ENCODE measurements at places on chromosomes 5 and 9. TPM values are rescaled to one million over a fixed set of nuclear protein-coding genes. Genes with fewer than 3 reads are reported as not detected.

The THBS4 gene
- polyA plus RNA-seq, result 18.6 TPM

The TNC gene
- polyA plus RNA-seq, result 2.7 TPM

The ADAMTS2 gene
- 0.83 TPM for polyA plus RNA-seq

The DYNC2I2 gene
- polyA plus RNA-seq, result 25.0 TPM

The LEAP2 gene
- 0.70 TPM for polyA plus RNA-seq

The ADCY2 gene
- polyA plus RNA-seq, result 35.0 TPM

The GRXCR2 gene
- not detected for polyA plus RNA-seq

The NR5A1 gene
- polyA plus RNA-seq, result not detected

The SPAAR gene
- 3.6 TPM for polyA plus RNA-seq

The OR13F1 gene
- polyA plus RNA-seq, result not detected

The CARTPT gene
- not detected for polyA plus RNA-seq

The LHX3 gene
- polyA plus RNA-seq, result not detected

The ABLIM3 gene
- 18.7 TPM for polyA plus RNA-seq

The RNF224 gene
- 0.01 TPM for polyA plus RNA-seq

The SHC3 gene
- polyA plus RNA-seq, result 0.04 TPM

The ECM2 gene
- 1.4 TPM for polyA plus RNA-seq

The SGCD gene
- 24.7 TPM for polyA plus RNA-seq

The LCN2 gene
- polyA plus RNA-seq, result 0.69 TPM

The STXBP1 gene
- polyA plus RNA-seq, result 6.7 TPM

The SPINK6 gene
- not detected for polyA plus RNA-seq

The C9orf152 gene
- 0.08 TPM for polyA plus RNA-seq

The ADGRV1 gene
- 0.08 TPM for polyA plus RNA-seq

The MCIDAS gene
- not detected for polyA plus RNA-seq

The PKN3 gene
- polyA plus RNA-seq, result 2.9 TPM

The KIF4B gene
- 0.01 TPM for polyA plus RNA-seq

The CSF2 gene
- polyA plus RNA-seq, result not detected

The TSLP gene
- polyA plus RNA-seq, result 0.61 TPM

The ACTL7B gene
- not detected for polyA plus RNA-seq

The SLC6A18 gene
- polyA plus RNA-seq, result not detected

The CCDC152 gene
- polyA plus RNA-seq, result 0.21 TPM

The RPP25L gene
- polyA plus RNA-seq, result 124 TPM

The DNAJC18 gene
- polyA plus RNA-seq, result 14.5 TPM

The CDO1 gene
- 4.6 TPM for polyA plus RNA-seq

The GPR150 gene
- polyA plus RNA-seq, result 0.18 TPM

The SLCO4C1 gene
- polyA plus RNA-seq, result under 0.01 TPM

The BHMT2 gene
- polyA plus RNA-seq, result 9.0 TPM

The FAM163B gene
- polyA plus RNA-seq, result not detected

The ADRB2 gene
- 3.0 TPM for polyA plus RNA-seq

The SHROOM1 gene
- polyA plus RNA-seq, result 0.66 TPM

The TXNDC8 gene
- not detected for polyA plus RNA-seq

The ZNF618 gene
- polyA plus RNA-seq, result 1.2 TPM

The ACTBL2 gene
- polyA plus RNA-seq, result not detected

The MRPS2 gene
- 78.8 TPM for polyA plus RNA-seq

The SH3PXD2B gene
- 0.58 TPM for polyA plus RNA-seq
